ENCODE measurements at places on chromosomes 7 and 10.

- no peak for DNase-seq
Observed at GRCh38 chr7:140495514-140496097, 16.3 kb upstream of the MKRN1 start.

DNA sequence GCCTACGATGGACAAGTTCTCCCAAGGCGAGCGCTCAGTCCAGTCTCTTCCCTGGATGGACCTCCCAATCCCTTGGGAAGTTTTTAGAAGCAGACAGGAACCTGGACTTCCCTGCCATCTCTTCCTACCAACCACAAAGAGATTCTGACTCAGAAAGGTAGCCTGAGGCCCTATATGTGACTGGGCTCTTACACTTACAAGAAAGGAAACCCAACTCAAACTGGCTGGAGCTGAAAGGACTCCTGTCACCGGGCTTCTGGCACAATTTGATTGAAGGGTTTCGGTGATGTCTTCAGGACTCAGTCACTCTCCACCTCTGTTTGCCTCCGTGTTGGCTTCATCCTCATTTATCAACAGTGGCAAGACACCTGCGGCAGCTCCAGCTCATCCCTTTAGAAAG is 3.7 kb upstream of the COL13A1 start:
- DNase-seq: no peak

- DNase-seq: peak; percentile 80
Observed at GRCh38 chr7:16055263-16055976, 365.9 kb downstream of the CRPPA start.

DNA sequence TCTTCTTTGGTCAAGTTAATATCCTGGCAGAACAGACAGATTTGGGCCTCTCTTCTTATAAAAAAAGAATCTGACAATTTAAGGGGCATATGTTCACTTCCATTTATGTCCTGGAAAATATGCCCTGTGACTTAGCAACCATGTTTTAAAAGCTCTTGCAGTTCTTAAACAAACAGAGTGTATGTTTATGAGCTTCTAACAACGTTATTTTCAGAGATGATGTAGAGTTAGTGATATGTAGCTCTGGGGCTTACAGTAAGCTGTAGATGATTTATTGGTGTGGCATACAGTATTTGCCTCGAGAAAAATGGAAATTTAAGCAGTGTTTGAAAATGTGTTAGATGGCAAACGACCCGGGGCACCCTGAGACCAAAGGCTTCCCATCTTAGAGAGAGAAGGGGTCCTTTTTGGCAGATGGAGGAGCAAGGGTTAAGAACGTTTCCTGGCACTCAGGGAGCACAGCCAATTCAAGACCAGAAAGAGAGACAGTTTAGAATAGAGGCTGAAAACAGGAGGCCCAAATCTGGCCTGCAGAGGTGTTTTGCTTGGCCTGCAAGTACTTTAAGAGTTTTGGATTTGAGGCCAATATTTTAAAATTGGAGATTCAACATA is 397.5 kb downstream of the KCNMA1 start:
- DNase-seq: no peak

DNA sequence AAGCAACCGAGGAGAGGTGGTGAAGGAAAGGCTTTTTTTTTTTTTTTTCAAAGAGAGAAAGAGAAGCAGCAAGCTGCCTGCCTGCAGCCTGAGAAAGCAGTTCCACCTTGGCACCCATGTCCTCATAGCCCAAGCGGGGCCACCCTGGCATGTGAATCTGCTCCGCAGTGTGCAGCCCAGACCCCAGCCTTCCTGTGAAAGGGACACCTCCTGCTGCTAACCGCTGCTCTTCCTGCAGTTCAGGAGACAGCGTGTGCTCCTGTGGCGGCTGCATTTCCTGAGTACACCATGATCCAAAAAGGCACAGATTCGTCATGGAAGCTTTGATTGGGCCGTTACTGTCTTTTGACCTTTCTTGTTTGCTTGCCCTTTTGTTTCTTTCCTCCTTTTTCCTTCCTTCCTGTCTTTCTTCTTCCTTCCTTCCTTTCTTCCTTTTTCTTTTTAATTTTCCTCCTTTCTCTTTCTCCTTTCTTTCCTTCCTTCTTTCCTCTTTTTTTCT is 38.1 kb downstream of the IKZF1 start:
- DNase-seq: no peak

- peak; percentile 16 for DNase-seq
Observed at GRCh38 chr10:59905066-59905730, 1.2 kb downstream of the CCDC6 start.

DNA sequence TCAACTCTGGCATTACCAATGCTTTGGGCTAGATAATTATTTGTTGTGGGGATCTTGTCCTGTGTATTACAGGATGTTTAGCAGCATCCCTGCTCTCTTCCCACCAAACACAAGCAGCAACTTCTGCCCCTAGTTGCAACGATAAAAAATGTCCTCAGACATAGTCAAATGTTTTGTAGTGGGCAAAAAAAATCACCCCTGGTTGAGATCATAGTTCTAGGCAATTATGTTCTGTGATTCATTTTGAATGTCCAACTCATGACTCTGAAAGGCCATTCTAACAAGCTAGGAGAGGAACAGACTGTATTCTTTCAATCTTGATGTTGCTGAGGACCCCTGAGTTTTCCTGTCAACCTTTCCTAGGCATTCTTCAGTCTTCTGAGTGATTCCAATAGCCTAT is 79.5 kb downstream of the RTKN2 start:
- DNase-seq: no peak

- DNase-seq: peak; percentile 60
Observed at GRCh38 chr7:19958309-19958896, 185.0 kb upstream of the TMEM196 start.

DNA sequence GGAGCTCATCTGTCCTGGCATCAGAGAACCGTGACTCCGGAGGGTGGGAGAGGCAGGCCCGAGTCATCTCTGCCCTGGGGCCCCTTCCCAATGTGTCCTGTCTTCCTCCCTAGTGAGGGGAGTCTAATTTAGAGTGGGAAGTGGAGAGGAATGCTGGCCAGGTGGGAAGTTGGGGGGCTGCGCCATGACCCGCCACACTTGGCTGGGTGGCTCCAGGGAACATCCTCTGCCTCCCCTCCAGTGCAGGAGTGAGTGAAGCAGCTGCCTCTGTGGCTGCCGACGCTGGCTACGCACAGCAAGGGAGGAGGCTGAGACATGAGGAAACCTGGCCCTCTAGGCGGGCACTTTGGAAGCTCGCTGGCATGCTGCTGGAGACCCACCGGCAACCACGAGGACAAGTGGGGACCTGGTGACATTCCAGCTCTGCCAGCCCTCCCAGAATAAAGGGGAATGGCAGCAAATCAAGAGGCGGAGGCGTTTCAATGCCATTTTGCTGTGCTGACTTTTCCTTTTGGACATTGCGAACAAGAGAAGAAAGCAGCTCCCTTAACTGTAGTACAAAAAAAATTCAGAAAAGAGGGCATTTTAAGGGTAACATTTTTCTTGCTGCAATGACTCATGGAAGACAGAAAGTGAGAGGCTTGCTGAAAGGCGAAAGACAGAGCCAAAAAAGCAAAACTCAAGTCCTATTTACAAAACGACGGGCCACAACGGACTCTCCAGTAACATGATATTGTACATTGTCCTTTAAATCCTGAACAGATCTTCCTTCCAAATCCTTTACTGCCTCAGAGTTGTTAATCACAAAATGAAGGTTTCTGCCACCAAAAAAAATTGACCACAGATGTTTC is 121.2 kb upstream of the PITRM1 start:
- DNase-seq: no peak

DNA sequence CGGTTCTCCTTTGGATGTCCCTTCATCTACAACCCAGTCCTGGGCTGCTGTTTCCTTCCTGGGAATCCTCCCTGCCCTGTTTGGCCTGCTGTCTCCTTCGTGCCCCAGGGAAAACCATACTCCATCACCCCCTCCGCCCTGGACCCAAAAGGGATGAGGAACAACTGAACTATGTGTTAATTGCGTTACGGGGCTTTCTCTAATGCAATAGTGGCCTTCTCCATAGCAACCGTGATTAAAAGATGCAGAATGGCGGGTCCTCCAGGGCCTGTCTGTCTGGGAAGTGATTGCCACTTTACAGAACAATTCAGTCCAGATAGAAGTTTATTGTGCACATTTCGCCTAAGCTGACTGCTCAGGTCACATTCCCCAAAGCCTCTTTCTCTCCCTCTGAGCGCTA is 112.0 kb upstream of the FGFR2 start:
- DNase-seq: no peak

GRCh38 chr7:389911-390601 is 100.1 kb downstream of the FOXL3 start:
- no peak for DNase-seq
